ENCODE measurements at places on chromosomes 11 and 22.

GRCh38 chr11:124170801-124171586 lies 12.2 kb upstream of the OR10D3 start:
- no peak for DNase-seq

DNA sequence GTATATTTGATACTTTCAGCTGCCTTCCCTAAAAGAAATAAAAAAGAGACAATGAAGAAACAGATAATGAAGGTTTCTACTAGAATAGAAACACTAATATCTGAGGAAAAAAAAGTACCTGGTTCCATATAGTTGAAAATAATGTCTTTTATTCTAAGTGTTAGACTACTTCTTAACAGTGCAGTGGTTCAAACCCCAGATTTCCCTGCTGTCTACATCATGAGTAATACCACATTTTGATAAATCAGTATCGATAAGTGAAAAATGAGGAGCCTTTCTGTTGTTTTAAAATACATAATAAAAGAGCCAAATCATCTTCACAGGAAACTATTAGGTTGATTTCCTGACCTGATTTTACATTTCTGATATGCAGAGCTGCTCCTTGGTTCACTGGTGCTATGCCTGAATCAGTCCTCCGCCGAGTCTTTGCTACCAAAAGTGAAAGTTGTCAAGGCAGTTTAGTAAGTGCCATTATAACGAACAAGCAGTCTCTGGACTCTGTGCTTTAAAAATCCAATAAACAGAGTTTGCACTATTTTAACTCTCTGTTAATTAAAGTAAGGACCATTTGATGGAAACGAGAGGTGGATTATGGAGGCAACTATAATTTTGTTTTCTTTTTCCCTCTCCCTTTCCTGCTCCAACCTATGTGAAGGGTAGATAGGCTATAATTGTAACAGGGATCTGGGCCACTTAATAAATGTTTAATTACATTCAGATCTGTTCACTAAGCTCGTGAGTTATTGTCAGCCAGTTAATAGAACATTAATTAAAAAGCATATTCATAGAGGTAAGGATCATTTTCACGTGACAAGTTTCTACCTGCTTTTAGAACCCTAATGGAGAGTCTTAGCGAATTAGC lies 724.5 kb upstream of the RAG2 start:
- DNase-seq: no peak

DNA sequence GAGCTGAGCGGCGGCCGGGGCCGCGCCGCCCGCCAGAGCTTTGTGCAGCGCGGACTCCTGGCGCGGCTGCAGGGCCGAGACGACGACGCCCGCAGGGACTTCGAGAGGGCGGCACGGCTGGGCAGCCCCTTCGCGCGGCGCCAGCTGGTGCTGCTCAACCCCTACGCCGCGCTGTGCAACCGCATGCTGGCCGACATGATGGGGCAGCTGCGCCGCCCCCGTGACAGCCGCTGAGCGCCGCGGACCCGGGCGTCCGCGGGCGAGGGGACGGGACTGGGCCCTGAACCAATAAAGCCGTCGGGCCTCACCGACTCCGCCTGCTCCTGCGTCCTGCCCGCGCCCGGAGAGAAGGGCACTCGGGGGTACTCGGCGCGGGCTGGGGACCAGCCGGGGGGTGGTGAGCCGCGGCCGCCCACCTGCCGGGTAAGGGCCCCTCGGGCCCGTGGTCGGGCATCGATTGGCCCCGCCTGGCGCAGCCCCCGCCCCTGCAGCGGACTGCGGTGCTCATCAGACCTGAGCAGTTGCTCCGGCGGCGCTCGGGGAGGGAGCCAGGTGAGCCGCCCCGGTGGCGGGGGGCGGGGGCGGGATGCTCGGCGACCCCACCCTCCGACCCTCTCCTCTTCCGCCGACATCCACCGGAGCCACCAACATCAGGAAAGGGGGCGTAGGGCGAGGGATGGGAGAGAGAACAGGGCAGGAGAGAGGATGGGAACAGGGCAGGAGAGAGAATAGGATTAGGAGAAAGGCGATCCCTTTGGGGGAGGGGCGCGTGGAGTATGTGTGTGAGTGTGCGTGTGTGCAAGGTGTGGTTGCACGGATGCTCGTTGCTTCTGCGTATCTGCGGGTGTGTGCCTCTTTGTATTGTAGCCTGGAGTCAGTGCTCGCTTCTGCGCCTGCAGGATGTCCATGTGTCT lies at the start of gene TMEM25:
Gene TMEM25 (plus strand): TSS at position 510 of the 914 bp plus-strand sequence. CDS start 610 bp downstream, outside the sequence.
- peak; percentile 47 for DNase-seq

DNA sequence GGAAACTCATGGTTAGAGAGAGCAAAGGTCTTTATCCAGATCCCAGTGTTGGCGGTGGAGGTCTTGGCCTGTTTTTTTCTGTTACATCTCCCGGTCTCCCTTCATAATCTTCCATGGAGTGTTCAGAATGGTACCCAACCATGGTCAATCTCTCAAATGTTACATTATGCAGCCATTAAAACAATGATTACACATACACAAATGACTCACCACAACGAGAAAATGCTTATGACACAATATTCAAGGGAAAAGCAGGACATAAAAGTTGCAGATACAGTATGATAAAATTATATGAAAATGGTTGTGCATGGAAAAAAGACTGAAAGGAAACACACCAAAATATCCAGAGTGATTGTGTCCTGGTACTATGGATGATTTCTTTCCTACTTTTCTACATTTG lies 17.8 kb upstream of the CSNK1E start:
- DNase-seq: no peak

GRCh38 chr22:31089160-31090100 lies 8.3 kb downstream of the SMTN start:
- DNase-seq: peak; percentile 57

DNA sequence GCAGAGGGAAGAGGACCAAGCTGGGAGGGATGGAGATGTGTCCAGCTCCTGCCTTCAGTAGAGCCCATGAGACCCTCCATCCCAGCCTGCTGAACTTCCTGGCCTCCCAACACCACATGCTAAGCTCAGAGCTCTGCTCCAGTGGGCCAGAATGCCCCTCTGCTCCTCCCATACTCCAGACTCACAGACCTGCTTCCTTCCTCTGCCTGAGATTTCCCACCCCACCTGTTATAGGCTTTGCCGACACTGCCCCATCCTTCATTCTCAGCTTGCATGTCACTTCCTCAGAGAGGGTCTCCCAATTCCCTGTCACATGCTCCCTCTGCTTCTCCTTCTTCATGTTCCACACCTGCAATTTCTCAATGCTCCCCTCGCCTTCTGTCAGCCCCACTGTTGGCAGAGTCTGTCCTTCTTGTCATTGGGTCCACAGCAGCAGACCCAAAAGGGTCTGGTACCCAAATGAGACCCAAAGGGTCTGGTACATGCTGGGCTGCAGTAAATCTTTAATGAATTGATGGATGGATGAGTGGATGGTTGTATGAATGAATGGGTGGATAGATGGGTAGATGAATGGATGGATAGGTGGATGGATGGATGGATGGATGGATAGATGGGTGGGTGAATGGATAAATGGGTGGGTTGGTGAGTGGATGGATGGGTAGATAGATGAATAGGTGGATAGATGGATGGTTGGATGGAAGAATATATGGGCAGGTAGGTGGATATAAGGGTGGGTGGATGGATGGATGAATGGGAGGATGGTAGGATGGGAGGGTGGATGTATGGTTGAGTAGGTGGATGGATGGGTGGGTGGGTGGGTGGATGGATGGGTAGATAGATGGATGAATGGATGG lies 105.3 kb upstream of the FGF3 start:
- DNase-seq: no peak

Measured in memory B cell (primary cell).